ENCODE measurements at places on chromosomes 13 and 19.

DNA sequence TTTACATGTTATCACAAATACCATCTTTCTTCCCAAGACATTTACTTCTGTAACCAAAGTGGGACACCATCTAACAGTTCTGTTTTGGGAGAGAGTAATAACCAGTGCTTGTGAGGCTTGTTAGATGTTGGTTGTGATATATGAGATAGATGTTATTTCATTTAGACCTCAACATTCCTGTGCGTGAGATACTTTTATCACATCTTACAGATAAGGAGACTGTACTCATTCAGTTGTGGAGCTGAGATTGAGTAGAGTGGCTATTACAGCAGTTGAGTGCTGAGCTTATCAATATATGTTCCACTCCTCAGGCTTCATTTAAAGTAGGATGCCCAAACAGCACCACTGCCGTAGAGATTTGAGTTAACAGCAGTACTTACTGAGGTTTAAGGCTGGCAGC lies 43.1 kb downstream of the USPL1 start:
- DNase-seq, result no peak

DNA sequence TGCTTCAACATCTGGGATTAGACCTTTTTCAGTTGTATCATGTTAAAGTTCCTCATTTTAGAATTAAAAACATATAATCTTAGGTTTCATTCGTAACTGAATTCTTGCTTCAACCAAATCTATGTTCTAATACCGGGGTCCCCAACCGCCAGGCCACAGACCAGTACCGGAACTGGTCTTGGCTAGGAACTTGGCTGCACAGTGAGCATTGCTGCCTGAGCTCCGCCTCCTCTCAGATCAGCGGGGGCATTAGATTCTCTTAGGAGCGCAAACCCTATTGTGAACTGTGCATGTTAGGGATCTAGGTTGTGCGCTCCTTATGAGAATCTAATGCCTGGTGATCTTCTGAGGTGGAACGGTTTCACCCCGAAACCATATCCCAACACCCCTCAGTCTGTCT lies 19.2 kb downstream of the ITM2B start:
- no peak for DNase-seq

- peak; percentile 42 for DNase-seq
Observed at GRCh38 chr13:43475140-43475539, 311.6 kb downstream of the ENOX1 start.

DNA sequence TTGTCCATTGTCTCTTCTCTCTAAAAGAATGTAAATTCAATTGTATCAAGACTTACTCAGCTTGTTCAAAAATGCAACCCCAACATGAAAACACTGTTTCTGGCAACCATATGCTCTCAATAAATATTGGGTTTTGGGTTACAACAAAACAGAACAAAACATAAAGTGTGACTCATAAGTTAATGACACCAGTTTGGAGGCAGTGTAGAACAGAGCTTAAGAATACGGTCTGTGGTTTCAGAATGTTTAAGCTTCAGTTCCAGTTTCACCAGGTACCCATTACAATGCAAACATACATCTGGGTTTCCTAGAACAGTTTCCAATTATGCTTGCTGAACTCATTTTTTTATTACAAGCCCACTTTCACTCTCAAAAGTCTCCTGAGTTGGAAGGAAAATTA lies 285.8 kb upstream of the PCDH9 start:
- peak; percentile 1 for DNase-seq

GRCh38 chr19:4084547-4084877 lies 17.8 kb upstream of the ZBTB7A start:
- DNase-seq, result no peak

- DNase-seq, result no peak
Observed at GRCh38 chr13:58680115-58680514, 1048.6 kb downstream of the PCDH17 start.

DNA sequence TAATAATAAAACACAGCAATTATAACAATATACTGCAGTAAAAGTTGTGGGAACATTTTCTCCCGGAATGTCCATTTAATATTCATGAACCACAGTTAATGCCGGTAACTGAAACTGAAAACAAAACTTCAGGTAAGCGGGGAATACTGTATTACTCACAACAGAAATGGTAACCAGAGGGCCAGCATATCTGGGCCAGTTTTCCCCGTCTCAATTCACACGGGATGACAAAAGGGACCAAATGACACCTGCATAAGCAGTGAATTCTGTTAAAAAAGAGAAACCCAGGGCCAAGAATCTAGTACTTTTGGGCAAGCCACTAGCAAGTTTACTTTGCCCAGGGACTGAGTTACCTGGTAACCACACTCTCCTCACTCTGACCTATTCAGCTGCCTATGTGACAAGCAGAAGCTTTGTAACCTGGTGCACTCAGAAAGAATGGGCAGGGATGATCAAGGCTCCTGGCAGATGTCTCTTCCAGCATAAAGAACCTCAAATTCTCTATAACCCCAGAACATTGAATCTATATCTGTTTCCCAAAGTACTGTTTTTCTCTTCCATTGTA lies 1171.2 kb downstream of the DIAPH3 start:
- no peak for DNase-seq

DNA sequence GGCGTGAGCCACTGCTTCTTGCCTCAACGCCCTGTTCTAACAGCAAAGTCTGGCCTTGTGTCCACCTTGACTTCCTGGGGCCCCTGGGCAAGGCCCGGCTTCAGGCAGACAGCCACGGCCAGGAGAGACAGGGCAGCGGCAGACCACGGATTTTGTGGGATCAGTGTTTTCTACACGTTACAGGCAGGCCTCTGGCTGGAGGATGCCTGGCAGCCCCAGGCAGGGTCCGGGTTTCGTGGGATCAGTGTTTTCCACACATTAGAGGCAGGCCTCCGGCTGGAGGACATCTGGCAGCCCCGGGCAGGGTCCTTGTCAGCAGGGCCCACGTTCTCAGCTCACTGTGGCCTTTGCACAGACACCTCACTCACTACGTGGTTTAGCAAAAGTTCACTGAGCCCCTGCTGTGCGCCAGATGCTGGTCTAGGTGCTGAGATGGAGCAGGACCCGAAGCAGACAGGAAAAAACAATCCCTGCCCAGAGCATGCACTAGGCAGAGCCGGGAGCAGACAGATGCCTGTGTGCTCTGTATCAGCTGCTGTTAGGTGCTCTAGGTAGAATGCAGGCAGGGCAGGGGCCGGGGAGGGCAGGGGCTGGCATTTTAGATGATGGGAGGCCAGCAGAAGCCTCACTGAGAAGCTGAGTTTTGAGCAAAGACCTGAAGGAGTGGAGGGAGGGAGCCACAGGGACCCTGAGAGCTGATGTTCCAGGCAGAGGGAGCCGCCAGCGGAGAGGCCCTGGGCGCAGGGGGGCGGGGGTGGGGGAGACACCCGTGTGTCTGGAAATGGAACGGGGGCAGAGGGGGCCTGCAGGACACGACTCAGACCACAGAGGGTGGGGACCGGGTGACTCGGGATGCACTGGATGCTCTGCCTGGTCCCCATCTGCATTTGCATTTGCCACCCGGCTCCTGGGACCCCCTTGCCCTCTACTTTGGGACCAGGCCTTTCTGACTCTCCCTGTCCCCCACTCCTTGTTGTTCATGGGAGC lies 25.0 kb upstream of the NCCRP1 start:
- DNase-seq, result no peak

- no peak for DNase-seq
Observed at GRCh38 chr19:31639306-31639705, 290.1 kb upstream of the TSHZ3 start.

DNA sequence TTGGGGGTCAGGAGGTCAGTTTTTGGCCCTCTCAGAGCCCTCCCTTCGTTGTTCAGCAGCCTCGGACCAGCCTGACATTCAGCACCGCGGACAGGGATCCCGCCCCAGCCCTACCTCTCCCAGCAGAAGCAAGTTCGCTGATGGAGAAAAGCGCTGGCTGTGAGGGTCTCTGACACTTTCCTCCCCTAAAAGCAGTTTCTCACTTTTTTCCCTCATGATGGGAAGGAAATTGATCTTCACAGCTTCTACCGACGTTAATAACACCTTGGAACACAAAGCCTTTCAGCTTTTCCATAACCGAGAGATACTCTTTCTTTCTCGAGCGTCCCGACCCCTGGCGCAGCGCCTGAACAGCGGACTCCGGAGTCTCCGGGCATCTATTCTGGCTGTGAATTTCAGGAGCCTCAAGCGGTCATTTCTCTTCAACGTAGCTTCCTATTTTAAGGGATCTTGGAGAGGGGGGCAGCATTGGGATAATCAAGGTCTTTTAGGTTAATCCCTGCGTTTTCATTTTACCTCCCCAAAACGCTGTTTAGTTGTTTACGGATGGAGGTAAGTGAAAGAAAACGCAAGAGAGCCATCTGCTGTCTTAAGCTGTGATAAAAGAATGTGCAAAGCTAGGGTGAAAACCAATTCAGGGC lies 467.2 kb downstream of the ITGBL1 start:
- DNase-seq, result peak; percentile 30

DNA sequence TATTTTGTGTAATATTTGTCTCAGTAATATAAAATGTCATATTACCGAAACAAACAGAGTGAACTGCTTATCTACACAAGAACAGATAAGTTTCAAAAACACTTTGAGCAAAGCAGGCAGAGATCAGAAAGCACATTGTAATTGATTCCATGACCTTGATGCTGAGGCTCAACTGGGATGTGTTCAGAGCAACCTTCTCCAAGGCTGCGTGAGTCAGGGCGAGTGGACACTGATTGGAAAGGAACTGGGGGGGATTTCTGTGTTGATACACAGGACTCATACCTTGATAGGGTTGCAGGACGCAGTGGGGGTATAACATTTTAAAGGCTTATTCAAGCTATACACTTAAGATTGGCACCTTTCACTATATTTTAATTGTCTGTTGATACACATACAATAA lies 1136.3 kb downstream of the UQCRFS1 start:
- DNase-seq, result no peak

GRCh38 chr13:53001444-53002225 lies 27.0 kb upstream of the OLFM4 start:
- no peak for DNase-seq

- no peak for DNase-seq
Observed at GRCh38 chr19:49827034-49827433, 8.9 kb downstream of the MED25 start.

DNA sequence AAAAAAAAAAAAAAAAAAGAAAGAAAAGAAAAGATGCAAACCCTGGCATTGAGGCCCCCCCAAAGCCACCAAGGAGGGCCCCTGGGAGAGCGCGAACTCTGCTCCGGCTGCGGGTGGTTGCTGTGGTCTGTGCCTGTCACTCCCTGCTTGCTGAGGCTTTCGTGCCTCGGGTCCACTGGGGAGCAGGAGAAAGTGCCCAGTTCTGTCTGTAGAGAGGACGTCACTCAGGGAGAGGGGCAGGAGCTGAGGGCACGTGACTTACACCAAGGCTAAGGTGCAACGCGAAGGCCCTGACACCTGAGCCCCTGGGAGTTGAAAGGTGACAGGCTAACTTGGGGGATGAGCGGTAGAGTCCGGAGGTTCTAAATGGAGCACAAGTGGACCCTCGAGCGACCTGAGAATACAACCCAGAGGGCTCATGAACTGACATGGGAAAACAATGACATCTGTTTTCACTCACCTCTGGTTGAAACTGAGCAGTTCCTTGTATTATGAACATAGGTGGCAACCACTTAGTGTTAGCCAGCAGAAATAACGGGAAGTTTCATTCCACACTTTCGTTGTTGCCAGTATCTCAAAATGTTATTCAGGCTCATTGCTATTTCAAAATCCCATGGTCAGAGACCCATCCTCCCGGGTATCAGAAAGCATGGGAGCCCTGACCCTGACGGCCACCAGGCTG lies 69.2 kb upstream of the TM9SF2 start:
- DNase-seq, result no peak

DNA sequence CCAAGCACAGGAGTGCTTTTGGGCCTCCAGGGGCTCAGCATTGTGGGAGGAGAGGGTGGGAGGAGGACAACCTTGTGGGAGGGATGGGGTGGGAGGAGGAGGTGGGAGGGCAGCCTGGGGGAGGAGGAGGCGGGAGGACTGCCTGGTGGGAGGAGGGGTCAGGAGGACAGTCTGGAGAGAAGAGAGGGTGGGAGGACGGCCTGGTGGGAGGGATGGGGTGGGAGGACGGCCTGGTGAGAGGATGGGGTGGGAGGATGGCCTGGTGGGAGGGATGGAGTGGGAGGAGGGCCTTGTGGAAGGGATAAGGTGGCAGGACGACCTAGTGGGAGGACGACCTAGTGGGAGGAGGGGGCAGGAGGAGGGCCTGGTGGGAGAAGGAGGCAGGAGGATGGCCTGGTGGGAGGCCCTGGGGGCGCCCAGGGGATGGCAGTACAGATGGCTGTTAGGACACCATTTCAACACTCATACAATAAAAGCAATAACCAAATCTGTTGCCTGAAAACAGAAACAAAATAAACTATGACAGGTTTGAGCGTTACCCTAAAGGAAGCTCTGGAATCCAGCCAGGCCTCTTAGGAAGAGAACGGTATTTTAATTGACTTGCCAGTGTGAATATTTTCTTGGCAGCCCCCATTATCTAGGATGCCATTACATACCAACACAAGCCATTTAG lies 63.7 kb downstream of the CRYL1 start:
- peak; percentile 60 for DNase-seq

DNA sequence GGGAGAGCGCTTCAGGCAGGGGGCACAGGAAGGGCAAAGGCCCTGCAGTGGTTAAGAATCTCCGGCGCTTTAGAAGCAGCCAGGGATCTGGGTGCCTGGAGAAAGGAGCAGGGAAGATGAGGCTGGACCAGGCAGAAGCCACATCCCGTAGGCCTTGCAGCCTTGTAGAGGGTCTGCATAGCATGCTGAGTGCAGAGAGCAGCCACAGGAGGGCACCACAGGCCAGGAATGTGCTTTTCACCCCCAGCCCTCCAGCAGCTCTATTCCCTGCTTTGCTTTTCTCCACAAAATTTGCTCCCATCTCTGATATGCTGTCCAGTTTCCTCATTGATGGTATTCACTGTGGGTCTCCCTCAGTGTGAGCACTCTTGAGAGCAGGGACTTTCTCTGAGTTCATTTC lies 5.7 kb downstream of the WDR62 start:
- DNase-seq, result peak; percentile 78

- DNase-seq, result no peak
Observed at GRCh38 chr19:6730153-6730804, 7.1 kb downstream of the GPR108 start.

GRCh38 chr19:28247243-28247642 lies 965.7 kb downstream of the UQCRFS1 start:
- no peak for DNase-seq

DNA sequence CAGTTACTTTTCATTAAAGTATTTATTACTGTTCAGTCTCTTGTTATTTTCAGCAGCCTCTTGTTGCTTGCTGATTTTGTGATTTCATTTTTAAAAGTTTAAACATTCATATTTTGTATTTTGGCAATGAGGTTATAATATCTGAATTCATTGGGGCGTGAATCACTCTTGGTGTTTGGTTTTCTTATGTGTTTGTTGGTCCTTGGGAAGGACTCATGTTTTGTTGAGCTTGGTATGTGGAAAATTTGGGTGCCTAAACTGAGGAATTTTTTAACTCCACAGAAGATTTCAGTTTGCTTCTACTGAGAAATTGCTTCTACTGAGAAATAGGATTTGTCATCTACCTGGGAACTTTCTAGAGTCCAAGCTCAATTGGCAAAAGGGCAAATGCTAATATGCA lies 38.2 kb downstream of the PDS5B start:
- no peak for DNase-seq

Data from cardiac fibroblast (primary cell).